HAP-1 (cell line): ENCODE measurements at places on chromosomes 6 and 20.
A peak's percentile ranks its signal among the peaks of the same experiment; 100 is the strongest.

- no peak for DNase-seq
Observed at GRCh38 chr6:16592223-16592911, 168.9 kb downstream of the ATXN1 start.

- no peak for DNase-seq
Observed at GRCh38 chr20:22070610-22071058, 365.2 kb downstream of the PAX1 start.

- DNase-seq: no peak
Observed at GRCh38 chr6:33731751-33732282, 14.9 kb downstream of the IP6K3 start.

- peak; percentile 59 for DNase-seq
Observed at GRCh38 chr6:52663120-52663935, 7.6 kb upstream of the TMEM14A start.

- DNase-seq: peak; percentile 15
Observed at GRCh38 chr6:118705544-118706491, 54.4 kb upstream of the CEP85L start.

GRCh38 chr6:39493174-39493573, 170.7 kb upstream of the KCNK16 start:
- DNase-seq: no peak

- no peak for DNase-seq
Observed at GRCh38 chr20:4585104-4585753, 136.5 kb upstream of the PRND start.
